Sigmoid colon (tissue), 7 donors: ENCODE measurements at places on chromosomes 11 and 22.

- DNase-seq, result no peak
Measured at GRCh38 chr22:32864596-32864995, 63.1 kb downstream of the TIMP3 start.

- no peak for DNase-seq
Measured at GRCh38 chr11:46114378-46114777, 6.9 kb downstream of the PHF21A start.

GRCh38 chr11:112156153-112156955, 7.5 kb downstream of the IL18 start:
- no peak for DNase-seq

GRCh38 chr11:123111465-123111864, 49.5 kb upstream of the HSPA8 start:
- DNase-seq, result no peak

GRCh38 chr22:30326255-30326705, 461 bp downstream of the TBC1D10A start:
- DNase-seq, result peak; percentile 78

DNA sequence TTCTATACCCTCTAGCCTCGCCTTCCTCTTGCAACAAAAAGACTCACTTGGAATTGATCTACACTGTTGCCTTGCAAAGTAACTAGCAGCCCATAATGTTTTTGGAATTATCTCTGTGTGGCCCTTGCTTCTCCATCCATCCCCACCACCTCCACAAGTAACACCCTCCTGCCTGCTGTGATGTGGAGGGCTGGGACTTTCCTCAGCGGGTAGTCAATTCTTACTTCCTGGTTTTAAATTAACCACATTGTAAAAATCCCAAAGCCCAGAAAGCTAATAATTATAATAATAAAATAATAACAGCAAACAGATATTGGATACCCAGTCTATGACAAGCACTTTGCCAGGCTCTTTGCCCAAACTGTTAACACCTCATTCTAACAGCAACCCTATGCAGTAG, 40.8 kb upstream of the GALNT18 start:
- no peak for DNase-seq

- DNase-seq, result no peak
Measured at GRCh38 chr11:31865606-31866300, 54.6 kb upstream of the PAX6 start.

- DNase-seq, result no peak
Measured at GRCh38 chr11:17766590-17766989, 32.0 kb downstream of the KCNC1 start.

DNA sequence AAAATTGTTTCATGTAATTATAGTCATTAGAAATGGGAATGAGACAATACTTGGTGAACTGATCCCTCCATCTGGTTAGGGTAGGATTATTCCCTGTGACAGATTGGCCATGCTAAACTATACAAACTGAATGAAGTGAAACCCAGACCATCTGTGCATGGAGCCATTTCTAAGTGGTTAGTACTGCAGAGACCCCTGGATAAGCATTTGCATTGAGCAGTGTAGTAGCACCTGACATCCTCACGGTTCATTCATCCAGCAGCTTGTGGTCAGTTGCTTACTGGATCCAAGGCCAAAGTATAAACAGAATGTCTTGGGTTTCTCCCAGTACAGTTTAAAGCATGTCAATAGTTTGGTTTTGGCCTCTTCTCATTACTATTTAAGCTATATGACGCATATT, 93.8 kb upstream of the ARHGAP42 start:
- DNase-seq, result no peak

GRCh38 chr11:99640671-99641070, 619.9 kb downstream of the CNTN5 start:
- DNase-seq, result no peak

DNA sequence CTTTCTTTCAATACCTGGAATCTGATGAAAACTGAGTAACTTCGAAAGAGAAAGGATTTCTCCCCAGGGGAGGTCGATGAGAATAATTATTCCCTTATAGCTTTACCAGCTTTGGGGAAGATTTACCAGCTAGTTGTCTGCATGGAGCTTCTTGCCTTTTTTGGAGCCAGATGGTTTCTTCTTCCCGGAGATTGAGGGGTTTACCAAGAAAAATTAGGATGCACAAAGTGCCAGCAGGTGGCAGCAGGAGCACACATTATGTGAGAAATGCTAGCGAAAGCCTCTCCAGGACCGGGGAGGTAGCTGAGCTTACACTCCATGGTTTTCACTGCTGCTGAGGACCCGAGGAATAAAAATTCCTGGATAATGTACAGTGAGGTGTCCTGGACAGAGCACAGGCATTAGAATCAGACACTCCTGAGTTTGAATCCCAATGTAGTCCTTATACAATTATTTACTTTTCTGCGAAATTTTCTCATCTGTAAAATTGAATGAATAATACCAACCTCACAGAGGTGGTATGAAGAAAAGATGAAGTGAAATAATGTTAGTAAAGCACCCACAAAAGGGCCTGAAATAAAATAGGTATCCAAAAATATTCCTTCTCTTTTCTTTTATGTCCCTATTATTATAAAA, 46.0 kb upstream of the PARVA start:
- DNase-seq, result peak; percentile 93

- peak; percentile 50 for DNase-seq
Measured at GRCh38 chr11:2555891-2556290, 111.1 kb downstream of the KCNQ1 start.

DNA sequence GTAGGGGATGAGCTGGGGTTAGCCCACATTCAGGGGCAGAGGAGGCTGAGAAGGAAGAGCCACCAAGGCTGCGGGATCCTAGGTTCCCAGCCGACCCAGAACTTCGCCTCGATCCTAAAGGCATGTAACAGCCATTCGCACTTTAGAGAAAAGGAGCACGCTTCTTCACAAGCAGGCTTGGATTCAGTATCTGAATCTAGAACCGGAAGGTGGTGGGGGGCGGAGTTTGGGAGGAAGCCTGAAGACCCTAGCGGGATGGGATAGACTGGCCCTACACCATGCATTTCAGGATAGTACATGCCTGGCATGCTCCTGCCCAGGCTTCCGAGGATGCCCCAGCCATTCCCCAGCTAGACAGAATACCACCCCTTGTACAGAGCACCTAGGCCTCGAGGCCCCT, 4.4 kb downstream of the SCARF2 start:
- DNase-seq, result peak; percentile 29

DNA sequence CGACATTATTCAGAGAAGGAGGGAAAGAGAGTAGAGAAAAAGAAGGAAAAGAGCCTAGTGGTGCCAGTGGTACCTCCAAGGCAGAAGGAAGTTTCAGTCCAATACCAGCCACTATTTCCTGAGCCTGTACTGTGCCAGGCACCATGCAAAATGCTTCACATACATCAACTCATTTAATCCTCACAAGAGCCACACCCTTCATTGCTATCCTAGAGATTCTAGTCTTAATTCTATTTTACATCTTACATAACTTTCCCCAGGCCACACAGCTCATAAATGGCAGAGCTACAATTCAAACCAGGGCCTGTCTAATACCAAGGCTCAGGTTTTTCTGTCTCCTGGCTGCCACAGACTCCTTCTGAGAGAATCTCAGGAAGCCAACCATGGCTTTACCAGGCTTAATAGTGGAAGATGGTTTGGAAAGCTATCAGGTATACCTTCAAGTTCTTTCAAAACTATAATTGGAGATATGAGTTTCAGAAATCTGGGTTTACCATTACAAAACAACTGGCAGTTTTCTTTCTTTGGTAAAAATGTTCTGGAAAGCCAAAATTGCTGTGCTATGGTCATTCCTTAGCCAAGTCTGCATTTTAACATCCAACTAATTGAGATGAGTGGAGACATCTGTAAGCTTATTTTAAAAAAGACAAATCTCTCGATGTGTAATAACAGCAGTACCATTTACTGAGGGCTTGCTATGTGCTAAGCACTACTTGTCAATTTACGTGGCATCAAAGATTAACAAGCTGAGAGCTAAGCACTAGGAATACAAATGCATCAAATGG, 225.1 kb upstream of the PITPNB start:
- no peak for DNase-seq

GRCh38 chr22:49637255-49637760, 190.4 kb downstream of the BRD1 start:
- no peak for DNase-seq

DNA sequence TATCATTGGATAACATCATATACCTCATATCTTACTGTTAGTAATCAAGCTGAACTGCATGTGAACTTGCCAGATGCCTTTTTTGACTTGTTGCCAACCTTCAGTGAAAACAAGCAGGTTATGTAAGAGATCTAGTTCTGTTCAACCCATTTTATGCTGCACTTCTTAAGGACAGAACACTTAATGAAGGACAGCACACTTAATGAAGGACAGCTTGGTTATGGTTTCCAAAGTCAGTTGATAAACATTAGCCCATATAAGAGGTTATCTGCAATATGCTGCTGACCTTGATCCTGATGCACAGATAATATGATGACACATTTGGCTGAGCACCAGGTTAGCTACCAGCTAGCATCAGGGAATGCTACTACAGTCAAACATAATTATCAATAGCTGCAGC, 358.7 kb upstream of the PDGFD start:
- no peak for DNase-seq

DNA sequence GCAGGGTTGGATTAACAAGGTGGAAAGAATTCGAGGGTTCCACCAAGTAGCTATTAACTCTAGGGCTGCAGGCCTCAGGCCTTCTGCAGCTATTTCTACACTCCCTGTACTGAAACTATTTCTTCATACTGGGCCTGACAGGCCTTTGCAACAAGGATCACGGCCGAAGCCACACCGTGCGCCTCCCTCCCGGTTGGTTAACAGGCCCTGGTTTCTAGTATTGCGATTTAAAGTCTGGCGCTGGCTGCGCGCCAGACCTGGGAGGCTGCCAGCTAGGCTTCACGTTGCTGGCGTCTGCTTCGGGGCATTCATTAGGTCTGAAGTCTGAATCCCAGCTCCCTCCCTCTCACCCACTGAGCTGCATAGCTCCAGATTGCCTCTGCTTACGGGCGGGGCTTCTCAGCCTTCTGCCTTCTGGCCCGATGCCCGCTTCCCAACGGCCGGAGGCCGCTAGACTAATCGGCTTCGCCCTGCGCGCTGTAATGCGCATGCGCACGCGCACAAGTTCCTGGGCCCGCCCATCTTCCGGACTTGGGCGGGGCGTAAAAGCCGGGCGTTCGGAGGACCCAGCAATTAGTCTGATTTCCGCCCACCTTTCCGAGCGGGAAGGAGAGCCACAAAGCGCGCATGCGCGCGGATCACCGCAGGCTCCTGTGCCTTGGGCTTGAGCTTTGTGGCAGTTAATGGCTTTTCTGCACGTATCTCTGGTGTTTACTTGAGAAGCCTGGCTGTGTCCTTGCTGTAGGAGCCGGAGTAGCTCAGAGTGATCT, 1.6 kb downstream of the LDHA start:
- peak; percentile 99 for DNase-seq

- DNase-seq, result no peak
Measured at GRCh38 chr11:115627666-115628460, 123.6 kb upstream of the CADM1 start.

GRCh38 chr11:126083829-126084607, 21.4 kb upstream of the CDON start:
- no peak for DNase-seq

- DNase-seq, result no peak
Measured at GRCh38 chr11:28086569-28086968, 21.4 kb downstream of the KIF18A start.

DNA sequence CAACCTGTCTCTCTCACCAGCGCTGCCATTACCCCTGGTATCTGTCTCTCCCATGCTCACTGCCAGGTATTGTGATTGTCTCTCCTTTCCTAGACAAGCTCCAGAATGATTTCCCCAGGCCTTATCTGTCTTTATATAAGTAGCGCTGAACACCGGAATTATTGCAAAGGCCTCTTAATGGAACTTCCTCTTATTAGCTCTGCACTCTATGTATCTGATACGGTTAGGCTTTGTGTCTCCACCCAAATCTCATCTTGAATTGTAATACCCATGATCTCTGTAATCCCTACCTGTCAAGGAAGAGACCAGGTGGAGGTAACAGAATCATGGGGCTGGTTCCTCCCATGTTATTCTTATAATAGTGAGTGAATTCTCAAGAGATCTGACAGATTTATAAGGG, 39.3 kb downstream of the DDI1 start:
- DNase-seq, result no peak

DNA sequence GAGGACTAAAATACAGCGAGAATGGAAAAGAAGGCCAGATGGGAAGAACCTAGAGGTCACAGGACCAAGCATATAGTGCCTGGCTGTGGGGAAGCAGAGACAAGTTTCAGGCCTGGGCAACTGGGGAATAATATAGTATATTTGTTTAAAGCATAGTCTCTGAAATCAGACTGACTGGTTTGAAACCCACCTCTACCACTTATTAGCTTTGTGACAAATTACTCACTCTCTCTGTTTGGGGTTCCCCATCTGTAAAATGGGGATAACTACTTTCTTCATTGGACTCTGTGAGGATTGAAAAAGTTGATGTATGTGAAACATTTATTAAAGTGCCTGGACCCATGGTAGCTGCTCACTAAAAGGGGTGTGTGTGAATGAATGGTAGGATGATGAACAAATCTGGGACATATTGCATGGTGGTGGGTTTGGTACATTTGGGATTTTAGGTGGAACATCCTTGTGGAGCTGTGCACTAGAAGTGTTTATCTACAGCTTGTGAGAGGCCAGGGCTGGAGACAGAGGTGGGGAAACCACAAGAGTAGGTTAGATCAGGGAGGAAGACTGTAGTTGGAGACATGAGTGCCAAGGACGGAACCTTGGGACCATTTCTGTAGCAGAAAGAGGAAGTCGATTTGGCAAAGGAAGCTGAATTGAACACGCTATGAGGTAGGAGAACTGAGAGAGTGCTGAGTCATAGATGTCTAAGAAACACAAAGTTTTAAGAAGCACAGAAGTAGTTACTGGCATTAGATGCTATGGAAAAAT, 52.6 kb downstream of the SWAP70 start:
- no peak for DNase-seq

DNA sequence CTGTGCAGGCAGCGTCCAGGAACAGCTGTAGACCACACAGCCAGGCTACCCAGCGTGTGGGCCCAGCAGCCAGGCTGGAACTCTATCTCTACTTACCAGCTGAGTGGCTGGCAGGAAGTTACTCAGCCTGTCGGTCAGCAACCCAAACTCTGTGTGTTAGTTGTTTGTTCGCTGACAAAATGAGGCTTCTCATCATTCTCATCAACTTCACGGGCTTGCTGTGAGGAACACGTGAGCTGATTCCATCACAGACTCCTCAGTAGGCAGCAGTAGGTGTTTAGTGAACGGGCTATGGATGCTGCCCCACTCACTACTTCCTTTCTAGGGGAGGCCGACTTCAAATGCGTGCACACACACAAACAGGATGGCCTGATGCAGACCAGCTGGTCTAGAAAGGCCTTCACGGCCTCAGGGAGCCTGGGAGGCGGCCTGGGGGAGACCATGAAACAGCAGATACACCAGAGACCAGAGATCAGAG, 830 bp upstream of the SPDYC start:
- no peak for DNase-seq
